ENCODE measurements at places on chromosomes 3 and 15.

DNA sequence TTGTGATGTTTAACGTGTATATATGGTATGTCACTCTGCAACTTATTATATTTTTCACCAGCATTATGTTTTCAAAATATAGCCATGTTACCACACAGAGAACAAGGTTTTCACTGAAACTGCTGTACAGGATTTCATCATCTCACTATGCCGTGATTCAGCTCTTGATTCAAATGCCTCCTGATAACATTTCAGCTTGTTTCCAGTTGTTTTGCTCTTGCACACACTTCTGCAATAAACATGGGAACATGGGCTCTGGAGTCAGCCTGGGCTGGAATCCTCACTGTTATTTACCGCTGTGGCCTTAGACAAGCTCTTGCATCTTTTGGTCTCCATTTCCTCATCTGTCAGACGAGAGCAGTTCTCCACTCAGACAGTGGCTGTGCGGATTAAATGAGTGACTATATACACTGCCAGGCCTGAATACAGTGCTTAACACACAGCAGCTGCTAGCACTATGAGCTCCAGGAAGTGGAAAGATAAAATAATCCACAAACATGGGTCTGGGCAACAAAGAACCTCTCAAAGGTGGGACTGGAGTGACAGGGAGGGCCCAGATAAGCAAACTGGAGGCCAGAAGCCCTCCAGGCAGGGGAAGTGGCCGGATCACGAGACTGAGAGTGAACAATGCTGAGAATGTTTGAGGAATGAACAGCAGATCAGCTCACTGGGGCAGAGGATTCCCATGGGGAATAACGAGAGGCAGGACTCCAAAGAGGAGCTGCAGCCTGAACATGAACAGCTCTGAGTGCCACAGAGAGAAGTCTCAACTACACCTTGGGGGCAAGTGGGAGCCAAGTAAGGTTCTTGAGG lies 17.7 kb downstream of the NTRK3 start:
- DNase-seq, result peak; percentile 84

GRCh38 chr3:97999994-98000393 lies 27.8 kb upstream of the RIOX2 start:
- no peak for DNase-seq

DNA sequence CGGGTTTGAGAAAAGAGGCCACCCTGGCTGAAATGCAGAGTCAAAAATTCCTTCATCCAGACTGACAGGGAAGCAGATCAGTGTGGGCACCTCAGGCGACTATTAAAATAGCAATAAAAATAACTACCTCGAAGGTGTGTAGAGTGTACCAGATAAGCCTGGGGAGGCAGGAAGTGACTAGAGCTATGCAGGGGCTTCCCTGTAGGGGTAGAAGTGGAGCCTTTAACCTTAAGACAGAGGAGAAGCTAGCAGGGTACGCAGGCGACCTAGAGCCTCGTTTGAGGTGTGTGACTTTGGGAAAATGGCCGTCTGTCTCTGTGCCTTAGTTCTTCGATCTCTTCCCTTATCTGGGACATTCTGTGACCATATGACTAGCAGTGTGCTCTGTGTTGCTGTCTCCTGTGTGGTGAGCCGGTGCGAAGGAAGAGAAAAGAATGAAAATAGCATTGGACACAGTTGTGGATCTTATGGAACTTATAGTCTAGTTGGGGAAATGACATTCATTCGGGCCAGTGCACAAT lies 17.6 kb downstream of the BHLHE40 start:
- DNase-seq, result peak; percentile 71

- DNase-seq, result no peak
These were observed 8.6 kb downstream of the TIMP4 start for GRCh38 chr3:12150112-12150511.

DNA sequence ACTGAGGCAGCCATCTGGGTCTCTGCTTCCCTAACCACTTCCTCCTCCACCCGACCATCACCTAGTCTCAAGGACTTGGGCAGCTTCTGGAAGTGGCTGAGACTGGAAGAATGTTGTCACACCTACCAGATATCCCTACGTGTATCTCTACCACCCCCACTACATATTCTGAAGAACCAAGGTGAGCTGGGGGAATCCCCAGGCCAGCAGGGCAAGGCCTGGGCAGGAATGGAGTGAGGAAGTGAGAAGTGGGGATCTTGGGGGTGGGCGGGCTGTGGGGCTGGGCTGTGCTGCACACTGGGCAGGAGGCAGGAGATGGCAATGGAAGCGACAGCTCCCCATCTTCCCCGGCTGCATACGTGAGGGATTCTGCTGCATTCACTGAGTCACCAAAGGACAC lies 17.5 kb upstream of the ALDH1A3 start:
- no peak for DNase-seq

DNA sequence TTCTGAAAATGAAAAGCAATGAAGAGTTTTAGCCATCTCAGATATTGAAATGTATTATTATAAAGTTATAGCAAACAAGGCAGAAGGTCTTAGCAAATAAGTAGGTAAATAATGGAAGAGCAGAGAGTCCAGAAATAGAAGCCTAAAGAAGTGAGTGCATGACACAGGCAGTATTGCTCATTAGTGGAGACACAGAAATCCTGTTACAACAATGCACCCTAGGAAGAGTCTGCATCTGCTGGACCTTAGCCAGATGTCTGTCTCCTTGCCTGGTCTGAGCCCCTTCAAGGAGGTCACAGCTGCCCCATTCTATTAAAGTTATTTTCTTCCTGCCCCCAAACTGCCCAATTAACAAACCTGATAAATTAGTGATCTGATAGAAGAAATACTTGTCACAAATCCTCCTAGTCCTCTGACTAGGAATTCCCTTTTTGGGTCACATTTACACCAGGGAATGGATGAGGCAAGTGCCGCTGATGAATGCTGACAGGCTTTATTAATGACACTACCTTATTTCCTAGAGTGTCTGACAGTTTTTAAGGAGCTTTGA lies 51.9 kb downstream of the HOMER2 start:
- DNase-seq, result no peak

DNA sequence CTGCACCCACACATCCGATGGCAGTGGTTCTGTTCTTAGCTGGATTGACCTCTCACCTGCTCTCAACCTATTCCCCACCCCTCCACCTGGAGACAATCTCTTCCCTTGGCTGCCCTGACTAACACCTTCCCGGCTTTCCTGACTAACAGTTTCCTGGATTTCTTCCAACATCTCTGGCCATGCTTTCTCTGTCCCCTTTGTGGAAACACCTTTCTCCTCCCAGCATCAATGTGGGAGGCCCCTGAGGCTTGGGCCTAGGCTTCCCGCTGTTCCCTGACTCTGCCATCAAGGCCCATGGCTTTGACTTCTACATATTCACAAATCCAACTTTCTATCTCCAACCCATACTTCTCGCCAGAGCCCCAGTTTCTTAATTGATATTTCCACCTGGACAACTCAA lies 142.8 kb upstream of the ATP2B2 start:
- DNase-seq, result no peak

All from mesendoderm (in vitro differentiated cells).